ENCODE measurements at places on chromosomes 5 and 9. TPM values are rescaled to one million over a fixed set of nuclear protein-coding genes. Genes with fewer than 3 reads are reported as not detected.

The GZMA gene
- 2.7 TPM for polyA plus RNA-seq

The DOK3 gene
- polyA plus RNA-seq: 4.1 TPM

The FGF10 gene
- polyA plus RNA-seq: 2.4 TPM

The CARTPT gene
- polyA plus RNA-seq: 0.53 TPM

- H3K36me3 ChIP-seq: no peaks in the 10 kb centered on the region
- H3K27ac ChIP-seq: no peak overlapping the region
- no peaks in the 10 kb centered on the region for H3K4me1 ChIP-seq
Measured at GRCh38 chr9:117204971-117205370, 209.9 kb downstream of the ASTN2 start.
